ENCODE measurements at places on chromosomes 2 and 18.

- DNase-seq = no peak
Observed at GRCh38 chr18:58714821-58715220, 43.6 kb downstream of the MALT1 start.

DNA sequence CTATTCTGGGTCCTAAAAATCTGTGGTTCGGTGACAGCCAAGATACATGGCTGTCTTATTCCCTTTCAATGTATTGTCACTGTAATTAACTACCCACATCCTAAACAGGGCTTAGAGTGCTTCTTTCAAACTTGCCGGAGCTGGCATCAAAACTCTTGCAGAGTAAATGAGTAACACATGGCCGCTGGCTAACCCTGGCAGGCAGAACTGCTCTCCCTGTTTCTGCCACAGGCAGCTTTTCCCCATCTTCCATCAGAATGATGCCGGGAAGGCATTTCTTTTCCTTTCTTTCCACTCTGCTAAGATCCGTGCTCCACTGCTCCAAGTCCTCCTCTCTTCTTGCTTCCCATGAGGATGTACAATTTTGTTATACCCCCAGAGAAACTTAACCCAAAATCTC, 54.8 kb upstream of the PTPRM start:
- DNase-seq = no peak

DNA sequence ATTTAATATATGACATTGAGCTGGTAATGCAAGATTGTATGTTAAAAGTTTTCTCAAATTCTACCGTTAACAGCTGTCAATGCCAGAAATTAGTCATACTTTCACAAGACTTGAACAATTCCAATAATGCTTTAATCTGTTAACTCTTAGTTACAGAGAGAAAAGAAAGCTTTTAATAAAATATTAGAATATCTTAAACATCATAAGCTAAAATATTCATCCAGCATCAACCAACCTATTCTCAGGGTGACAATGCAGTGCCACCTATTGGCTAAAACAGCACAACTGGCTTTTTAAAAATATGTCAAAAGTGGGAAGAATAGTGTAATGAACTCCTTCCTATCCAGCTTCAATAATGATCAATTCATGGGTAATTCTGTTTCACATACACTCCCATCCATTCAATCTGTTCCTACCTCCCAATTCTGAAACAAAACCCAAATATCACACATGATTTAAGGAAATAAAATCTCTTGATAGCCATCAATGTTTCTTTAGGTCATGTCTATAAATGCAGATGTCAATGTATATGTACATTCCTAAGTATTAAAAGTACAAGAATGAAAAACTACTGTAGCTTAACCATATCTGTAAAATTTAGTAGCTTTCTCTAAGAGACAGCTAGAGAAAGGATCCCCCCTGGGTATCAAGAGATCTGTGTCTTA, 79.8 kb upstream of the CCDC141 start:
- no peak for DNase-seq

GRCh38 chr2:77191665-77192064, 330.5 kb downstream of the LRRTM4 start:
- DNase-seq = no peak

DNA sequence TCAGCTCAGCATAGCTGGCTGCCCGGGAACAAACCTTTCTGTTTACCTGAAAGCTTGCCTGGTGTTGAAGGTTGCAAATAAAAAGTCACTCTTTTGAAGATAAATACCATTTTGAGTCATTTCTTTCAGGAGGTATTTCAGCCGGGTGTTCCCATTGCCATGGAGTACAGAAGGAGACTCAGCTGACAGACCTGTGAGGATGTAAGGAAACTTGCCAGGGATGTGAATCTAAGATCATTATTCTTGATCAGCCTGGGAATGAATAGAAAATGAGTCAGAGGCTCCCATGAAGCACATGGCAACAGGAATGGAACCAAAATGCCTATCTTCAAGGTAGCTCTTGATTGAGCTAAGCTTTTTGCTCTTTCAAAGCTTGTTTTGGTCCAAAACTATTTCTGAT, 231.2 kb downstream of the CYRIA start:
- no peak for DNase-seq

DNA sequence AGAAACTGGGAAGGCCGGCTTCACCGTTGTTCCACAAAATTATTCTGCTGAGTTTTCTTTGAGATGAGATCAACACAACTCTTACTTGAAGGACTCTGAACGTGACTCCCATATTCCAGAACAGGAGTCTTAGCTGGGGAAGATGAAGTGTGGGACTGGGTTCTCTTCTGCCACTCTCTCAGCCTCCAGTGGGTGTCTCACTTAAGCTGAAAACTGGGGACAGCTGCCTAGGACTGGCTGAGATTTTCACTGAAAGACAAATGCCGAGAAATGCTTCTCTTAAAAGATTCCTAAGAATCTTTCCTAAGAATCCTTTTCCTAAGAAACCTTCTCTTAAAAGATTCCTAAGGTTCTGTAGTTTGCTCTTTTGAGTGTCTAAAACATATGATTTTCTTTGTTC, 156.6 kb upstream of the LHCGR start:
- no peak for DNase-seq

DNA sequence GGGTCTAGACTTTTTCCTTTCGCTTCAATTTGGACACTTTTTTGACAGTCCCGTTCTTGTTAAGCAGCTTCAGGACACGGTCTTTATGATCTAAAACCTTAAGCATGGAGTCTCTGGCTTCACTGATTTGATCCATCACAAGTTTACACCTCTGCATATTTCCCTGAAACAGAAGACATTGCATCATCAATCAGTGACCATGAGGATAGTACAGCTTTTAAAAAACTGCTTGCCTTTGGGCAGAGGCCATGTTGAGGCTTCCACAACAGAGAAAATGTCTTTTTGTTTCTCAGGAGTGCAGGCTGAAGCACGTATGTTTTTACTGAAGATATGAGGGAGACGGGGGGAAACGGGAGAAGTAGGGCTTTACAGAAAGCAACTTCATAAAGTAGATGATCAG, 56.2 kb upstream of the AMMECR1L start:
- no peak for DNase-seq

DNA sequence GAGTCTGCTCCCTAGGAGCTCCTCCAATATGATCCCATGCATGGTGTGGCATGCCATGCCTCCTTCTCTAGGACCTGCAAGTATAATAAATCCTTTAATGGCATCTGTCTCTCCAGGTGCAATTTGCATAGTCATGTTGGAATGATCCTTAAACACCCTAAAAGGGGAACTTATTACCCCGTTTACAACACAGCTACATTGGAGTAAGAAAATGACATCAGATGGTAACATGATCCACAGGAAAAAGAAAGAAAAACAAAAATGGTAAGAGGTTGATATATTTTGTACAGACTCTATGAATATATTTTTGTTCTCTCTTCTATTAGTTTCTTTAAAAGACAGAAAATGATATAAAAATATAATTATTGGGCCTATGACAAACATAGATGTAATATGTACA, 79.0 kb downstream of the CRACDL start:
- DNase-seq = no peak

GRCh38 chr2:223786943-223787342, 50.4 kb downstream of the AP1S3 start:
- no peak for DNase-seq

DNA sequence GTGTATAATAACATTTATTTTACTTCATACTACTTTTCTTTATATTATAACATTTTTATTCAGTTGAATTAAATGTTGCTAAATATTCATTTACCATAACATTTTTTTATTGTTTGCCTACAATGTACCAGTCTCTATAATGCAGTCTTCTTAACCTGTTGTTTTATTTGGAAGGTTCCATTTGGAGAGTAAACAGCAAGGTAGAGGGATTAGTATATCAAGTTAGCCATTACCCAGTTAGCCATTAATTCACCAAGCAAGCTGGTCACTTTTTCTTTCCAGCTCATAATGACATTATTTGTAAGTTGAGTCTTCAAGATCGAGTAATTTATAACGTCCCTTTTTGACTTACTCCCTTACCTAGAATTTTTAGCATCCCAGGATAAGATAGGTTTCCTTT, 29.7 kb upstream of the NT5C1B start:
- DNase-seq = no peak

- no peak for DNase-seq
Observed at GRCh38 chr18:49584394-49584793, 22.5 kb downstream of the LIPG start.

GRCh38 chr2:40358783-40359182, 93.1 kb downstream of the SLC8A1 start:
- no peak for DNase-seq

DNA sequence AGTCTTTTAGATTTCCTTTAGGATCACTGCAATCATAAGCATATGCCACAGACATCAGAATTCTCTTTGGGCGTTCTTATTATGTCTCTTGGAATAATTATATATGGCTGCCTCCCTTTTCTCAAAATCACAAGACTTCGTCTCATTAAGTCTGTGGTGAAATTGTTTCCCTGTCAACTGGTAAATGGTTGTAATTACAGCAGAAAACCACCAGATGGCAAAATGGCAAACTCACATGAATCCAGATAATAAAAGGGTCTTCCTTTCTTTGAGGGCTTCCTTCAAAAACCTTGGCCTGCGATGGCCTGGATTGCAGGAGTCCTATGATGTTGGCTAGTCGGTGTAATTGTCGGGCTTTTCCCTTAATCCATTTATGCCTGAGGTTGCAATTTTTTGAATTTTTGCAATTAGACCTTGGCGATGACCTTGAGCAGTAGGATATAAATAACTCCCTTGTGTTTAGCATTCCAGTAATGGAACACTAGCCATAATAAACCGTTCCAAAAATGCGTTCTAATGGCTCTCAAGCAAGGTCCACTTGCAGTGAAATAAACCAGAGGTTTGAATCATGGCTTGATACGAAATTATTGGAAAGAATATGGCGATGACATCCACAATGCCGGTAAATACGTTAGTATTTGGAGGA, 656.4 kb downstream of the MBD2 start:
- no peak for DNase-seq

DNA sequence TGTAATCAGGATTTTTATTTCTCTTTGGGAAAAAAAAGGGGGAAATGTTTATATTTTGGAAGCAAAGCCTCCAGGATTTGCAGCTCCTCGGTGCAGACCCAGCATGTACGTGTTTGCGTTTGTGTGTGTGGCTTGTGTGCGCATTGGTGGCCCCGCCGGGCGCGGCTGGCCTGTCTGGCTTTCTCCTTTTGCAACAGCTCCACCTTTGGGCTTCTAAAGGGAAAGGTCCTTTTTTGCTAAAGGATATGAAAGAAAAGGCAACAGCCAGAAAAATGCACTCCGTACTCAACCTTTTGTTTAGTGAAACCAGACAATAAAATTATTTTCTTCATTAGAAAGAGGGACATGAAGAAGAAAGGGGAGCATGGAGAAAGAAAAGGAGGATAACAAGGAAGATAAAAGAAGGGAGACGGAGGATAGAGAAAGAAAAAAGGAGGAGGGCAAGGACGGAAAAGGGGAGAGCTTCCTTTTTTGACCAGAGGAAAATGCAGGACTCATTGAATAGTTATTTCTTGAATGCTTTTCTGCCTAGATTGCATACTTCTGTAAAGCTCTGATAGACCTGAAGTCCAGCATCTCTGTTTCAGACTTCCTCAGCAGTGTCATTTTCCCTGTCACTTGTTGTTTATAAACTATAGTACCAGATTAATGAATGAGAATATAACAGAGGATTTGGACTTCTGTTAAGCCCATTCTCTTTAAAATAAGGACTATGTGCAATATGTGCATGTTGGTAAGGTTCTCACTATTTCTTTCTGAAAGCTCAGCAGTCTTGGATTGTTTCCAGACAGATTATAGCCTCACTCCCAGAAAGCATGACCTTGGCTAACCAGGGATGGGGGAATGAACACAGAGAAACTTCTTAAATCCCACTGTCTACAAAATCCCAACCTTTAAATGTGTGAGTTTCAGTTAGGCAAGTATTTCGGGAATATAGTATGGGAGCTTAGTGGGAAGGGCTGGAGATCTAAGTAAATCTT, 563.1 kb upstream of the PIK3C3 start:
- no peak for DNase-seq

- DNase-seq = no peak
Observed at GRCh38 chr2:176174382-176174823, 14.1 kb upstream of the HOXD1 start.

GRCh38 chr18:49752095-49752457, 61.3 kb downstream of the ACAA2 start:
- no peak for DNase-seq

DNA sequence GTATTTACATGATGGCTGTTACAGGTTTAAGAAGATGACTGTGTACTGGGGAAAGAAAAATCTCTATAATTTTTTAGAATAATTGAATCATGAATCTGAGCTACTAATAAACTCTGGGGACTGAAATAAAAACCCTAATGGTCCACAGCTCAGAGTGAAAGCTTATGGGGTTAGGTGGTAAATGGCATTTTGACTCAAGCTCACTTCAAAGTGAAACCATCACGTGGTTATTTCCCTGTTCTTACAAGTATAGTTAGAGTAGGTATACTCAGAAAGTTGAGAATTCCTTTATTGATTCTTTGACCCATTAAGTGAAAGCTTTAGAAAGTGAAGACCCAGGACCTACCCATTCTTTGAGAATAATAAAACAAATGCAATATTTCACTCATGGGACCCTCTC, 626.2 kb upstream of the SETBP1 start:
- DNase-seq = no peak

DNA sequence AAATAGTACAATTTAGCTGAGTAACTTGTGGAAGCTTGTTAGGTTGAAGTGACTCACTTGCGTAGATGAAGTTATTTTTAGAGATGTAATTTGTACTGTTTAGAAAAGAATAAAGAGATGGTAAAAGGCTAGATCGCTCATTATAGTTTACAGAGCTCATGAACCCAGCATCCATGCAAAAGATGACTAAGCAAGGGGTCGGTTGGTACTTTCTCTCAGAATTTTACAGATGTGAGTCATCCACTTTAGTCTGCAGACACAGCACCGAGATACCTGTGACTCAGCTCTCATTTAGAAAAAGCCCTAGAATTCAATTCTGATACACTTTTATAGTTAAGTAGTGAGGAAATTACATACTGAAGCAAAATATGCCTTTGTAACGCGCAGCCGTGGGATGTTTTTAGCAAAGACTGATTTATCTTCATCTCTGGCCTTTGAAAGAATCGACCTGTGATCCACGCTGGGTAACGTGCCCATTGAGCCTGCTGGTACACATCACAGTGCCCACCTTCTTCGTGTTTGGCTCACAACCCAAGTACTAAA, 116.5 kb upstream of the FOSL2 start:
- no peak for DNase-seq

DNA sequence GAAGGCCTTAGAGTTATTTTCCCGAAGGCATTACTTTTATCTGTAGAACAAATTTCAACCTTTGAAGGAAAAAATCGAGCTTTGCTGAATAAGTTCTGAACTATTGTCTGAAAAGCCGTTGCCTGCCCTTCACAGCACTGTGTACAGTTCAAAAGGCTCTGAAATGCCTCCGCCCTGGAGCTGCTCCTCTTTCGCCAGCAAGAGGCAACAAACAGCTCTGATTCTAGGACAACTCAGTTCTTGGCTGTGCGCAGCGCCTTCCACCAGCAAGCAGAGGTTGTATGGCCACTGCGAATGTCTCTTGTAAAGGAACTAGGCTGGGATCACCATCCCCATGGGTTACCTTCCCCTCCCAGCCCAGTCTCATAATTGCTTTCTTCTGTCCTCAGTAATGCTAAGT, 308.5 kb downstream of the GBX2 start:
- DNase-seq = no peak

Data from activated T-cell treated with anti-CD3 and anti-CD28 coated beads for 1 hour (primary cell).